Endothelial cell (in vitro differentiated cells): ENCODE measurements at places on chromosomes 1 and 21. TPM values are rescaled to one million over a fixed set of nuclear protein-coding genes. Genes with fewer than 3 reads are reported as not detected.

ACOT11 gene
- total RNA-seq: 35.6 TPM

FAM229A gene
- total RNA-seq: 8.5 TPM

LDLRAP1 gene
- total RNA-seq: 23.5 TPM

SH2D2A gene
- not detected for total RNA-seq

FBXO44 gene
- total RNA-seq: 10.2 TPM

CA14 gene
- 6.3 TPM for total RNA-seq

LCK gene
- total RNA-seq: 1.1 TPM

MYCL gene
- 20.1 TPM for total RNA-seq

APOBEC4 gene
- not detected for total RNA-seq

ASAP3 gene
- 36.4 TPM for total RNA-seq

FABP3 gene
- 1.1 TPM for total RNA-seq

WDR64 gene
- 0.80 TPM for total RNA-seq

CFAP410 gene
- total RNA-seq: 12.2 TPM

CCDC185 gene
- total RNA-seq: not detected

FCRL1 gene
- total RNA-seq: not detected

CCDC28B gene
- total RNA-seq: 22.9 TPM

RIPPLY3 gene
- 86.4 TPM for total RNA-seq

RAP1GAP gene
- total RNA-seq: 0.56 TPM

AADACL4 gene
- total RNA-seq: not detected

HORMAD1 gene
- not detected for total RNA-seq

TNNT2 gene
- total RNA-seq: 3.3 TPM

GNG4 gene
- 1.8 TPM for total RNA-seq

PLPPR4 gene
- 0.15 TPM for total RNA-seq

GUCA2B gene
- total RNA-seq: not detected

PTPRC gene
- total RNA-seq: not detected

ATP1A4 gene
- total RNA-seq: not detected

RAVER2 gene
- 11.9 TPM for total RNA-seq

GIPC2 gene
- 2.9 TPM for total RNA-seq

PGLYRP3 gene
- 1.1 TPM for total RNA-seq

TCHH gene
- 0.38 TPM for total RNA-seq

FCN3 gene
- 132 TPM for total RNA-seq

CLCNKA gene
- not detected for total RNA-seq

IQGAP3 gene
- total RNA-seq: 13.1 TPM
